ENCODE measurements at places on chromosomes 11 and 22.

- no peak for DNase-seq
Observed at GRCh38 chr11:110894224-110894623, 182.0 kb upstream of the ARHGAP20 start.

DNA sequence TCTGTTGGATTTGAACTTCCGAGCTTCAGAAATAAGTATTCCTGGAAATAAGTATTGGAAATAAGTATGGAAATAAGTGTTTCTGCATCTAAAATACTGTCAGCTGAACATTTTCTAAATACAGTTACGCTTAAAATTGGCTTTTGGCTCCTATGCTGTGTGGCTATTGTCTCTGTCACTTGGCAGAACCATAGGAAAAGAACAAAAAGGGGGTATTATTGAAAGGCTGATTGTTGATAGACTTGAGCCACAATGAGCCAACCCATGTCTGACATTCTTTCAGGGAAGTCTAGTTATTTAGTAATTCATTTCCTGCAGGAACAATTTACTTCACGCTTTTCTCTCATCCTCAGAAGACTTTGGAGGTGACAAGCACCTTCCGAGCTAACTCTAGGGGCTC, 32.5 kb upstream of the LARGE1 start:
- no peak for DNase-seq

GRCh38 chr22:47213571-47214230, 451.3 kb downstream of the TBC1D22A start:
- DNase-seq, result peak; percentile 12

DNA sequence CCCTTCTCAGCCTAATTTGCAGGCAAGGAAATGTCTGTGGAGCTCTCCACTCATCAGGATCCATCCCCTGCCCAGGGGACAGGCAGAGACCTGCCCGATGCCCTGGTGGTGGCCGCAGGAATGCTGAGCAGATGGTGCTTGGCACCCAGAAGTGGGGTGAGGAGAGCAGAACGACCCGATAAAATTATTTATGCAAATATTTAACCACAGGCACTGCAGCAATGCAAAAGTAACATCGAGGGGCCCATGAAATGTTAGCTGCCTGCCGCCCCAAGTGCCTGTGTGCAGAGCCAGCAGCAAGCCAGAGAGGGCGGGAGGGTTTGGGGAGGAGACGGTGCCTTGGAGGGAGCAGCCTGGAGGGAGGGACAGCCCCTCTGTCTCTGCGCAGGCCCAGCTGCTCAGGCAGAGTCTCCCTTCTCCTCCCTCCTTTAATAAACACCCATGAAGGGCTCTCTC, 205.5 kb downstream of the CTTN start:
- DNase-seq, result no peak

- no peak for DNase-seq
Observed at GRCh38 chr22:28357193-28357592, 322.4 kb downstream of the TTC28 start.

GRCh38 chr22:48782326-48782725, 1045.3 kb downstream of the BRD1 start:
- no peak for DNase-seq

DNA sequence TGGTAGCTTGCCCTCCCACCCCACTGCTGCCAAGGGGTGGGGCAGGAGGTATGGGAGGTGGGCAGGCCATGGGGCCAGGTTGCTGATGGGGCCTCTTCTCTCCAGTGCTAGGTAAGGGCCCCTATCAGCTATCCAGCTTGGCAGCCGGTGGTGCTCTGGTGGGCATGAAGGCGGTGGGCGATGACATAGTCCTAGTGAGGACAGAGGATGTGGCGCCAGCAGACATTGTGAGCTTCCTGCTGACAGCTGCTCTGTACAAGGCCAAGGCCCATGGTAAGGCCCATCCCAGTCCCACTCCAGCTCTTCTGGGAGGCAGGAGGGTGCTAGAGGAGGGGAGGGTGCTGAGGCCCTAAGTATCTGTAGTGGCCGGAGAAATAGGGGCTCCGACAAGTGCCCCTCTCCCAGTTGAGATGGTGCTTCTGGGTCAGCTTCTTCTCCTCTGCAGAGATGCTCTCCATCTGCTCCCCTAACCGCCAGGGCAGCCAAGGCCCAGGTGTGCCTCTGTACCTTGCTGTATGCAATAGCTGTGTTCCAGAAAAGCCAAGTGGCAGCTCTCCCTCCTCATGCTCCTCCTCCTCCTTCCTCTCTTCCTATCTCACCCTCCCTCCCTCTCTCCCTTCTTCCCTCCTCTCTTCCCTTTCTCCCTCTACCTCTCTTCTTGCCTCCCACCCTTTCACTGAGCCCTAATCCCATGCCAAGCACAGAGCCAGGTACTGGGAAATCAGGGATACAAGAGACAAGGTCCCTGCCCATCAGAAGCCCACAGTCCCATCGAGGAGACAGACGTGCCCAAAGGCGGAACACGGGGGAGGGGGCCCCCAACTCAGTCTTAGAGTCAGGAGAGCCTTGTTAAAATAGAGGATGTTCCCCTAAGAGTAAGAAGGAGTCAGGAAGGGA, 55.3 kb downstream of the OTOG start:
- DNase-seq, result no peak

DNA sequence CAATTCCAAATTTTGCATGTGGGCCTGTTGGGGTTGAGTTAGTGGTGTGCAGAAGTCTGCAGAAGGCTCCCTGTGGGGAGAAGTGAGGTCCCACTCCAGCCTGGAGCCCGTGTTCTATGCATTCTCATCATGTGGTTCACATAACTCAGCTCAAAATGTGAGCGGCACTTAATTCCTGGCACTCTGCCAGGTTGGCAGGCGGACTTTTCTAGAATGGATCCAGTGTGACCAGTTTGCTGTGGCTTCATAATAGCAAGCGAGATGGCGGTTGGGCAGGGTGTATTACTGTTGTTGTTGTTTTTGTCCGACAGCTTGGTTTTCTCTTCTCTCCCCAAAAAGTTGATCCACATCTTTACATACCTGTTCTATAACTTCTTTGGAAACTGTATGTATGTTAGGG, 146.8 kb upstream of the TTC12 start:
- DNase-seq, result no peak

DNA sequence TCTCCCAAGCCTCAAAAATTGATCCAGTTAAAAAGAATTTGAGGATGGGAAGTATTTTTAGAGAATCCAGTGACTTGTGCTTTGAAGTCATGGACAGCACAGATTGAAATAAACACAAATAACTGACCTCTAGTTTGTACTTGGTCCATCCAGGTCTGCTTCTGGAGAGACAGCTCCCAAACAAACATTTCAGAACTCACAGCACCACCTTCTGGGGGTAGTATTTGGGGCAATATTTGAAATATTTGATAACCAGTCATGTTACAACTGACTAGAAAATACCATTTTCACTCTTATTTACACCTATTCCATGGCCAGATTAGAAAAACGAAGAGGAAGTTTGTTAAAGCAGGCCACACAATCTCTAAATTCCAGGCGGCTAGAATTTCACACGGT, 56.2 kb downstream of the CTSC start:
- DNase-seq, result no peak

- DNase-seq, result no peak
Observed at GRCh38 chr11:110294509-110294908, 1.9 kb downstream of the RDX start.

GRCh38 chr22:24592851-24593558, at the start of gene LRRC75B:
TSS of gene LRRC75B (minus strand) at chr22:24593073. CDS start at chr22:24593039, 34 bp downstream.
- no peak for DNase-seq

GRCh38 chr22:50537765-50538164, 7.9 kb upstream of the KLHDC7B start:
- no peak for DNase-seq

DNA sequence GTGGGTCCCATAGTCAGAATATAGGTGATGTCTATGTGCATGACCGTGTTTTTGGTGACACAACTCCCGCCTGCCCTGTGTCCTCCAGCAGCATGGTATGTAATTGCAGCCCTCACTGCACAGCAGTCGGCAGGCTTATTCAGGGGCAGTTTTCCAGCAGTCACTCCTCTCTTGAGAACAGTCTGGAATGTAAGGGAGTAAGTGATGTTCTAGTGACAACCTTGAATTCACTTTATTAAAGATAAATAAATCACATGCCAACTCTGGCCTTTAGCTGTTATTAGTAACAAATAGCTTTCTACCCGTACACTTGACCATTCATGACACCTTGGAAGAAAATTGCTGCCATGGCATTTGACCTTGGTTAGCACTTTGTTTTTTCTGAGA, 27.9 kb downstream of the ZNRF3 start:
- no peak for DNase-seq

GRCh38 chr11:117428186-117428855, 100.7 kb downstream of the CEP164 start:
- DNase-seq, result no peak

GRCh38 chr11:122112470-122113365, 3.3 kb downstream of the BLID start:
- no peak for DNase-seq

GRCh38 chr22:33000342-33001280, 57.6 kb downstream of the SYN3 start:
- no peak for DNase-seq

- no peak for DNase-seq
Observed at GRCh38 chr11:32781721-32782120, 12.7 kb downstream of the CCDC73 start.

DNA sequence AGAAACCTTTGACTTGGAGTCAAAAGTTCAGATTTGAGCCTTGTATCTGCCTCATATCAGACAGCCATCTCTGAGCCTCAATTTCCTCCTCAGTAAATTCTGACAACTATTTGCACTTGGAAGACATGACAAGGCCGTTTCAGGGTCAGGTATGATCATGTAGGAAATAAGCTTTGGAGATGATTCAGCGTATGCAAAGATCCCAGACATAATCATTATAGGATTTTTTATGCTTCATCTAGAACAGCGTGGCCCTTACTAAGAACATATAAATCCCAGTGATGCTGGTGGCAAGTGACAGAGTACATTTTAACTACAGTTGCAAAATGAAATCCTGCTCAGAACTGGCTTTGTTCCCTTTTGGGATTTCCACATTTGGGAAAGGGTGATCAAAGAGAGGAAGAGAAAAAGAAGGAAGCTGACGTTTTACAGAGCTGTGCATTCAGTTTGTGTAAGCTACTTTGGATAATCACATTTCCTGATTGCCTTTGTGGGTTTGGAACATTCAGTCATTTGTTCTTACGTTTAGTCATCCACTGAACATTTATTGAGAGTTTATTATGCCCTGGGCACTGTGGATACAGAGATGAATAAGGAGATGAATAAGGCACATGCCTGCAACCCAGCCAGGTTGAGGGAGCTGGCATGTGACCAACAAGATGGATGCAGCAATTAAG, 81.9 kb upstream of the HEPHL1 start:
- DNase-seq, result no peak

DNA sequence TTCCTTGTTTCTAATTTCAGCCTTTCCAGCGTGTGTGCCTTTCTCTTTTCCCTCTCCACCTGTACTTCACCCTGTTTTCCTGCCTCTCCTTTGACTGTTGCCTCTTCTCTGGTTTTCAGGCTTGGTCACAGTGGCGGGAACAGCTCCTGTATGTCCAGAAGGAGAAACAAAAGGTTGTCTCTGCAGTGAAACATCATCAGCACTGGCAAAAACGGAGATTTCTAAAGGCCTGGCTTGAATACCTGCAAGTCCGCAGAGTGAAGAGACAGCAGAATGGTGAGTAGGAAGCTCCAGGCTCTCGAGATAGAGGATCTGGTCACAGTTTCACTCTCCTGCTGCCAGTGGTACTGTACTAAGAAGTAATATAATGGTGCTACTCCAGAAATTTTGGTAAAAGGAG, 76.6 kb downstream of the SFI1 start:
- no peak for DNase-seq

GRCh38 chr11:27471589-27472397, 797 bp downstream of the LGR4 start:
- DNase-seq, result peak; percentile 27

DNA sequence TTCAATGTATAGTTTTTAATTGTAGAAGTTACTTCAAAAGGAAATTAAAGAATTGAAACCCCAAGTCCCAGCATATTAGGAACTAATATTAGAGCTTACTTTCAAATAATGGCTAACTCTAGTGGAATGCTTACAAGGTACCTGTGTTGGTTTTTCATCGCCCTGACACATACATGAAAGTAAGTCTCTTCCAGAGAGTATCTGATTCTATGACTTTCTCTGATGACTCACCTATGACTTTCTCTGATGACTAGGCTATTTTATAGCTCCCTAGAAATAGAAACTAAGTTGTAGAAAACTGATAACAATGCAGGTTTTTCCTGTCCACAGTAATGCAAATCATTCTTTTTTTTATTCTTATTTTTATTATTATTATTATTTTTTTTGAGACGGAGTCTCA, 33.6 kb upstream of the MMP7 start:
- no peak for DNase-seq

DNA sequence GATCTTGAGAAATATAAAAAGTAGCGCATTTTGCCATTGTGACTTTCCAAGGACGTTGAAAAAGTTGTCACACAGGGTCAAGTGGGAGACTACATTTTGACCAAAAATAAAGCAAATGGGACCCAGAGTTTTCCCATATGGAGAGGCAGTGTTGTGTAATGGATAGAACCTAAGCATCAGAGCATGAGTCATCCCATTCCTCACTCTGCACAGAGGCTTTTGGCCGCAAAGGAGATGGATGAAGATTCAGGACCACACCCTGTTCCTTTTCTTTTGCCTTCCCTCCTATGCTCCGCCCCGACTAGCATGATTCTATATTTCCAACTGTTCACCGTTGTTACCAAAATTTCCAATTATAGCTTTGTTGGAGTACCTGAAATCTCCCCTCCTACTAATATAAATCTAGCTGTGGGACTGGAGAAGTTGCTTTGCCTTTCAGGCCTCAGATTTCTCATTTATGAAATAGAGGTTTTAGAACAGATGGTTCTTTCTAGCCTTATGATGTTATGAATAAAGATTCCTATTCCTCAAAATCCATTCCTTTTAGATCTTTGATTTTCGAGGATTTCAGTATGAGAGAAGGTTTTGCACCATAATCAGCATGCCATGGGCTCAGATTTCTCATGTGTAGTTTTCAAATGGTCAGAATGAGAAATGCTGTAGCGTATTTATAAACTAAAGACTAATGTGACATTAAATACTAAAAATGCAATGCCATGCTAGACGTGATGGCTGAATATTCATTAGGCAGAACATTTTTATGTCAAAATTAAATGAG, 921.9 kb upstream of the TENM4 start:
- DNase-seq, result no peak

GRCh38 chr11:112421879-112422278, 161.2 kb upstream of the PLET1 start:
- no peak for DNase-seq

GRCh38 chr11:17658211-17658610, 61.2 kb upstream of the MYOD1 start:
- DNase-seq, result no peak

DNA sequence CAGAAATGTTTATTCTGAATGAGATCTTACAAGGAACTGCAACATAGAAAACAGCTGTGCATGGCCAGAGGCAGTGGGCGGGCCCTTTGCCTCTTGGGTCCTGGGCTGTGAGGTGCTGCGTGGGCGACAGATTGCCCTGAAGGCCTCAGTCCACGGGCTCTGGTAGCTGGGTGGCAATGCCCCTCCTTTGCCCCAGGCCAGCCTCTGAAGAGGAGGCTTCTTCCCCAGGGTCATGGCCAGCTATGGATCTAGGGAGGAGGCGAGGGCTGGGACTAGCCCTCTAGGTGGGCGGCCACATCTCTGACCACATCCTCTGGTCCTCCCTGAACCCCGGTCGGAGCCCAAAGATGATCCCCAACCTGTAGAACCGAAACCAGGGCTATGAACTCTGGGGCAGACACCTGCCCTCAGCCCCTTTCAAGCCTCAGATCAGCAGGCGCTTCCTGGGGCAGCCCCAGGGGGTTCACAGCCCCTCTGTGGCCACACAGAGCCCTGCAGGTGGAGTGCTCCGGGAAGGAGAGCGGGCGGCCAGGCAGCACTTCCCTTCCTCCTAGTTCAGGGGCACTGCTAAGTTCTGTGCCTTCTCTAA, 6.6 kb upstream of the CDC42BPG start:
- no peak for DNase-seq
